ENCODE measurements at places on chromosomes 16 and 17.

GRCh38 chr17:14731591-14731990 is 430.7 kb downstream of the HS3ST3B1 start:
- DNase-seq, result no peak

- DNase-seq, result no peak
These were observed 159.4 kb upstream of the HSBP1 start for GRCh38 chr16:83648347-83648746.

DNA sequence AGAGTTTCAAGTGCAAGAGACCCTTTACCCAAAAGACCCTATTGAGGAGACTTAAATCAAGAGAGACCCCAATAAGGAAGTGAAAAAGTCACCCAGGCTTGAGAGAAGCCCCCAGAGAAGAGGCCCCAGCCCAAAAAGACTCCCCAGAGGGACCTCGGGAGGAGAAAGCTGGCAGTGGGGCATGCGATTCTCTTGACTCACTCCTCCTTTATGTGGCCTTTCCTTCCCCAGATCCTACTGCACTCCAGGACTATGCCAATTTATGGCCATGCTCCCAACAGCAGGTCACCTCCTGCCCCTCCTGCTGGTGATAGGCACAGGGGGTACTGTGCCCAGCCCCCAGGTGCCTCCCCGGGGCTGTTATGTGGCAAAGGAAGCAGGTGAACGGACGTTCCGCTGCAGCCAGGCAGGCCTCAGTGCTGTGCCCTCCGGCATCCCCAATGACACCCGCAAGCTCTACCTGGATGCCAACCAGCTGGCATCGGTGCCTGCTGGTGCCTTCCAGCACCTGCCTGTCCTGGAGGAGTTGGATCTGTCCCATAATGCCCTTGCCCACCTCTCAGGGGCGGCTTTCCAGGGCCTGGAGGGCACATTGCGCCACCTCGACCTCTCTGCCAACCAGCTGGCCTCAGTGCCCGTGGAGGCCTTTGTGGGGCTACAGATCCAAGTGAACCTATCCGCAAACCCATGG is 16.3 kb downstream of the LRRC3C start:
- no peak for DNase-seq

DNA sequence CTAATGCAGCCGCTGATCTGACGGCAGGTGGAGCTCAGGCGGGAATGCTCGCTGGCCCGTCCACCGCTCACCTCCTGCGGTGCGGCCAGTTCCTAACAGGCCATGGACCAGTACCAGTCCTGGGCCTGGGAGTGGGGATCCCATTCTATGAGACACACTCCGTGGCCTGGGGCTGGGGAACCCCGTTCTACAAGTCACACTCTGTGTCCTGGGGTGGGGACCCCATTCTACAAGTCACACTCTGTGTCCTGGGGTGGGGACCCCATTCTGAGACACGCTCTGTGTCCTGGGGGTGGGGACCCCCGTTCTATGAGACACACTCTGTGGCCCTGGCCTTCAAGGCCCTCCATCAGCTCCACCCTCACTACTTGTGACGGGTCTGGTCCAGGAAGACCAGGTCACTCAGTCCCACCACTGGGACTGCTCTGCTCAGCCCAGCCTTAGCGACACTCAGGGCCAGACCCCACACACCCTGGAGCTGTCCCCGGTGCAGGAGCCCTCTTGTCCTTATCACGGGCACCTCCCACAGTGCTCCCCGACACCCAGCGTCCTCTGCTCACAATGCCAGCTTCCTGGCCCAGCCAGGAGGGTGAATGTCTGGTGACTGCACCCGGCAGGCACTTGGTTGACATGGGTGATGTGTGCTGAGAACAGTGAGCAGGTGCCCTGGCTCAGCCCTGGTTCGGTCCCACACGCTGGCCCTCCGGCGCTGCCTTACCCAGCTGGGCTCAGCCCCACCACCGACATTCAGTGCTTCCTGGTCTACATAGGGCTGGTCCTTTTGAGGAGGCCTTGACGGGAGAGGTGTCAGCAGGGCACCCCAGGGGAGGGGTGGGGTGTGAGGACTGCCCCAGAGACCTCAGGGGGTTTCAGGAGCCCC is 89.1 kb downstream of the TBC1D16 start:
- DNase-seq, result no peak

DNA sequence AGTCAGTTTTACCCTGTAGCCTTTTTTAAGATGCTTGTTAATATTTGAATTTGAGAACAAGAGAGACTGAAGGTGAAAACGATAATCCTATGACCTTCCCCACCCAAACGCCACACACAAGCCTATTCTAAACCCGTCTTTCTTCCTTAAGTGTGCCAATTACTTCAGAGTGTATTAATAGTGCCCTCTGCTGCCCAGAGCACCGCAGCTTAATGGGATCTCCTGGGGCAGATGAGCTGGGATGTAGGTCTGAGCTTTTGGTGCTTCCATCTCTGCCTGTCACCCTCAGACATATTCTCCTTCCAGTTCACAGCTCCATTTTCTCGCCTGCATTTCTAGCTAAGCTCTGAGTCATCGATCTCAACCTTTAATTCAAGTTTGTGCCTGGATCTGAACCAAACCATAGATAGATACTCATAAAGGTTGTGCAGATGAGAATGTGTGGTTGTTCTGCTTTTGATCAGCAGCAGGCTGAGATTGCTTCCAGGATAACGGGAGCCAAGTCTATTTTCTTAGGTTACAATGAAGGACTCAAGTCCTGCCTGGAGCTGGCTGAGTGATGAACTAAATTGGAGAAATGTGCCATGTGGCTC is 46.4 kb upstream of the CDH13 start:
- no peak for DNase-seq

DNA sequence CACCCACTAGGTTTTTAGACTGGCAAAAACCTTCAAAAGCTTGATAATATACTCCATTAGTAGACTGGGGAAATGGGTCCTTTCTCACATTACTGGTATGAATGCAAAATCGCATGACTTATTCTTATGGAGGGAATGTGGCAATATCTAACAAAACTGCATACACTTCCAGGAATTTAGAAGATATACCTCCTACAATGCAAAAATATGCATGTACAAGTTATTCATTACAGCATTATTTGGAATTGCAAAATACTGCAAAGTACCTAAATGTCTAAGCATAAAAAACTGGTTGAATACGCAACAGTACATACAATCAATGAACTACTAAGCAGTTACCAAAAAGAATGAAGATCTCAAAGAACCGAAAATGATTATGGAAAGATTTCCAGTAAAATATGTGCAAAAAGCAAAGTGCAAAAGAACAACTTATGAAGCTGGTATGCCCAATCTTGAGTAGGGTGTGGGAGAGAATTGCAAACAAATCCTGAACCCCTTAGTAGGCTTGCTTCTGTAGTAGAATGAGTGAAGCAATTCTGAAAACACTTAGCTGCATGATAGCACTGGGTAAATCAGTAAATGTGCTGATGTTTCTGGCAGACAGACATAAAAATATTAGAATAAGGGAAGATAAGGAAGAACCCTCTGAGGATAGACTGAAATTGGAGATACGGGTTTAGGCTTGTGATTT is 180.1 kb downstream of the PARN start:
- no peak for DNase-seq

- DNase-seq, result no peak
These were observed 14.2 kb downstream of the SLC7A5 start for GRCh38 chr16:87854907-87855683.

DNA sequence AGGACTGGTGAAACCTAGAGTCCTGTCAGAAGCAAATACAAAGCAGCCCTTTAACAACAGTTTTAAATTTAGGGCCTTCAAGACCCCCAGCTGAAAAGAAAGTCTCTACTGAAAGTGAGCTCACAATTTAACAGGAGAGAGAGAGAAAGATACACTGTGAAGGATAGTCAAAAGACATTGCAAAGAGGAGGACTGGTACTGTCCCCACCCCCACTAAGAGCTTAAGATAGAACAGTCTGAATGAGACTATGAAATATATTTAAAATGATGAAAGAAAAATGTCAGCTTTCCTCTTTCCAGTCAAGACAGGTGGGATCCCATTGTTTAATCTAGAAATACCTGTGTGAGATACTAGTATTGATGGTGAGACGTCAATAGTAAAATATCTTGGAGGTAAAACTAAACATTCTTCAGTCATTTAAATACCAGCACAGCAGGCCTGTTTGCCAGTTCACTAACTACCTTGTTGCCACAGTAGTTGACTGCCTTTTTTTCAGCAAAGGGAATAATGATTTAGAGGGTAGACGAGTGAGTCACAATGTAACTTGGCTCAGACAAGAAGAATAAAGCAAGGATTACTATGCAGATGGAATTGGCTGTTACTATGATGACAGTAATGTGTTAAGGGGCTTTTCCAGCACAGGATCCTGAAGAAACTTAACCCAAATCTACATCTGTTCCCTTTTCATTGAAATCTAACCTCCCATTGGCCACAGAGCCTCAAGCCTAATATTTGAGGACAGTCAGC is 47.2 kb upstream of the RASL10B start:
- DNase-seq, result no peak

DNA sequence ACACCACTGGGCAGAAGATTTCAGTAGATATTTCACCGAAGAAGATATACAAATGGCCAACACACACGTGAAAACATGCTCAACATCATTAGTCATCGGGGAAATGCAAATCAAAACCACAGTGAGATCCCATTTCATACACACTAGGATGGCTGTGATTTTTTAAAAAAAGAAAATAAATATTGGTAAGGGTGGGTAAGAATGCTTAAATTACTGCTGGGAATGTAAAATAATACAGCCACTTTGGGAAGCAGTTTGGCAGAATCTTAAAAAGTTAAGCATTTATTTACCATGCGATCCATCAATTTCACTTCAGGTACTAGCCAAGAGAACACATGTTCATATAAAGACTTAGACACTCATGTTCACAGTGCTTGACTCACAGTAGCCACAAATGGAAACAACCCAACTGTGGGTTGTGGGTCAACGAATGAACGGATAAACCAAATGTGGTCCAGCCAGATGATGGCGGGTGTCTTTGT is 6.5 kb upstream of the C16orf74 start:
- no peak for DNase-seq

- peak; percentile 57 for DNase-seq
These were observed 108.0 kb upstream of the CIBAR2 start for GRCh38 chr16:85220125-85220839.

GRCh38 chr17:66892246-66892645 is 57.3 kb downstream of the CACNG5 start:
- DNase-seq, result no peak

GRCh38 chr17:2899906-2900305 is 103.7 kb downstream of the RAP1GAP2 start:
- no peak for DNase-seq

- no peak for DNase-seq
These were observed 994 bp downstream of the IGFBP4 start for GRCh38 chr17:40443988-40444899.

DNA sequence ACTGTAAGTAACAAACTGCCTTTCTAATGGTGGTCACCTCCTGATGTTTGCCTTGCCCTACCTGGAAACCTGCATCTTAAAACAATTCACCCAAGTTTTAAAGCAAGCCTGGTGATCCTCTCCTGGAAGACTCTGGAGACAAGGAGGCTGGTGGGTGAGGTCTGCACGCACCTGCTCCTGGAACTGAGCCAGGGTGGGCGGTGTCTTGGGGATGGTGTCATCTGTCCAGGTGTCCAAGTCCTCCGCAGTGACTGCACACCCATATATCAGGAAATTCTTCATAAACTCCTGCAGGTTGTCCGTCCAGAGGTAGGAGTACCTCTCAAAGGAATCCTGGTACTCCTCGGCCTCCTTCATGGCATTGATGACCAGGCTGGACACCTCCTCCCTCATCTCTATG is 44.9 kb downstream of the DNAH17 start:
- DNase-seq, result no peak

DNA sequence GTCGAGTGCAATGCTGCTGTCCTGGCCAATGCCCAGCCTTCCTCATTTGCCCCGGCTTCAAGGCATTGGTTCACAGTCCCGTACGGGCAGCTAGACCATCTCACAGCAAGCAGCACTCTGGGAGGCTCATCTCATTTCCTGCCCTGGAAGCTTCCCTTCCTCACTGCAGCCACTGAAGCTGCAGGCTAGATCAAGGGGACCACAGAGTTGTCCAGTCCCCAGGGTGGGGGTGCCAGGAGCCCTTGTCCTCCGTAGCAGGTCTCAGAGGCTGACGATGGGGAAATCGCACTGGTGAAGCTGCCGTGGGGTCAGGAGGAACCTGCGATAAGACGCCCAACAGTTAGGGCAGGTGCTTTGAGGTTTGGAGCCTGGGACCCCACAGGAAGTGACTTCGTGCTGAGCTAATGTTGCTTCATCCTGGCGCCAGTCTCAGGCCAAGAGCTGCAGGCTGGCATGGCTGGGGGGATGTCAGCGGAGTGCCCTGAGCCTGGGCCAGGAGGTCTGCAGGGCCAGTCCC is at the start of gene SPNS3:
SPNS3 (plus strand) TSS at position 426 of the 517 bp plus-strand sequence; CDS start at position 454, 28 bp downstream.
- no peak for DNase-seq

- no peak for DNase-seq
These were observed 52.4 kb upstream of the ETV4 start for GRCh38 chr17:43598357-43599045.

DNA sequence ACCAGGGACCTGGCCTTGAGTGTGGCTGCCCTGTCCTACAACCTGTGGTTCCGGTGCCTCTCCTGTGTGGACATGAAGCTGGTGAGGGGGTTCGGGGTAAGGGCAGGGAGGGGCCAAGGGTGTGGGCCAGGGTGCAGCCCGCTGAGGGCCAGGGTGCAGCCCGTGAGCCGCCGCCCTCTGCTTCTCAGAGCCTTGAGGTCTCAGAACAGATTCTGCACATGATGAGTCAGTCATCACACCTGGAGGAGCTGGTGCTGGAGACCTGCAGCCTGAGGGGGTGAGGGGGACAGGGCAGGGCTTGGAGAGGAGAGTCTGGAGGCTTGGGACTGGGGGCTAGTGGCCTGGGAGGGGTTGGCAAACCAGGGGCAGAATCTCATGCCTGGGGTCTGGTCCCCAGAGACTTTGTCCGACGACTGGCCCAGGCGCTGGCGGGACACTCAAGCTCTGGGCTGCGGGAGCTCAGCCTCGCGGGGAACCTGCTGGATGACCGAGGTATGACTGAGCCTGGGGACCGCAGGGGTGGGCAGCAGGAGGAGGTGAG is 2.2 kb downstream of the CARMIL2 start:
- DNase-seq, result no peak

DNA sequence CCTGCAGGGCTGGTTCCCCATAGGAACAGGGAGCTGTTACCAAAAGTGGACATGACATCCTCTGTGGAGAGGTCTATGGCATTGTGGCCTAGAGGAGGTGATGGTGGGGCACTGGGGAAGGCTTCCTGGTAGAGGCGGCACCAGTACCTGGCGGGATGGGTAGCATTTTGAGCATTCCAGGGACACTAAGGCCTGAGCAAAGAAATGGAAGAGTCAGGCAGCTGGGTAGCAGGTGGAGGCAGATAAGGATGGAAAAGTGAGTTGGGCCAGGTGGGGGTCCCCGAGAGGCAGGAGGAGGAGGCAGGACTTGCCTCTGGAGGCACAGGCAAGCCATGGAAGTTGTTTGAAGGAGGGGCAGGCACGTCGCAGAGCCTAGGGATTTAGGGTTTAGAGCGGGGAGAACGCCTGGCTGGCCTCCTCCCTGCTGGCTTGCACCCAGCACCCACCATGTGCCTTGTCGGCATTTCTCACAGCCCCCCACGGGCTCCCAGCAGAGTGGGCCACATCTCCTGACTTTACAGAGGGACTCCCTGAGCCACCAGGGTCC is 5.1 kb upstream of the ADCY7 start:
- no peak for DNase-seq

GRCh38 chr17:28599311-28600184 is 723 bp upstream of the SPAG5 start:
- peak; percentile 74 for DNase-seq

GRCh38 chr17:68100000-68100641 is 64.6 kb downstream of the KPNA2 start:
- no peak for DNase-seq

Data from NCI-H1436 (cell line).